ENCODE measurements at places on chromosomes 3 and 15. TPM values are rescaled to one million over a fixed set of nuclear protein-coding genes. Genes with fewer than 3 reads are reported as not detected.

DPPA4 gene
- not detected for total RNA-seq

TTLL13 gene
- total RNA-seq = not detected

TMCC1 gene
- total RNA-seq = 23.4 TPM

SMCO1 gene
- total RNA-seq = not detected

SLC6A6 gene
- total RNA-seq = 11.0 TPM

ZFYVE19 gene
- 18.4 TPM for total RNA-seq
